ENCODE measurements at places on chromosomes 6 and 20.
A peak's percentile ranks its signal among the peaks of the same experiment; 100 is the strongest.

DNA sequence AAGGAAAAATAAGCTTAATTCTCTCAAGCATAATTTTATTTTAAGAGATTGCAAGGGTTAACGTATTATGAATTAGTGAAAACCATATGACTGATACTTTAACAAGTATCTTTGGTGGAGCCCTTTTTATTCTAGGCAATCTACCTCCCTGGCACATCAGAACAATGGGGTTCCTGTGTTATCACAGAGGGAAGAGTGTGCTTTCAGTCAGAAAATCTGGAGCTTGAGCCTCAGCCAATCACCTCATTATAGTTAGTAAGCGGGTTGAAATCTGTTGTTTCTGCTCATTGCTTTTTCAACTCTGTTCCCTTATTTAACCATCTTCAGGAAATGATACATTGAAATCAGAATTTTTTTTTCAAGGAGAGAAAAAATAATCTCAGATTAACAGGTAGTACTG, 391 bp downstream of the ADGRF1 start:
- DNase-seq: no peak

DNA sequence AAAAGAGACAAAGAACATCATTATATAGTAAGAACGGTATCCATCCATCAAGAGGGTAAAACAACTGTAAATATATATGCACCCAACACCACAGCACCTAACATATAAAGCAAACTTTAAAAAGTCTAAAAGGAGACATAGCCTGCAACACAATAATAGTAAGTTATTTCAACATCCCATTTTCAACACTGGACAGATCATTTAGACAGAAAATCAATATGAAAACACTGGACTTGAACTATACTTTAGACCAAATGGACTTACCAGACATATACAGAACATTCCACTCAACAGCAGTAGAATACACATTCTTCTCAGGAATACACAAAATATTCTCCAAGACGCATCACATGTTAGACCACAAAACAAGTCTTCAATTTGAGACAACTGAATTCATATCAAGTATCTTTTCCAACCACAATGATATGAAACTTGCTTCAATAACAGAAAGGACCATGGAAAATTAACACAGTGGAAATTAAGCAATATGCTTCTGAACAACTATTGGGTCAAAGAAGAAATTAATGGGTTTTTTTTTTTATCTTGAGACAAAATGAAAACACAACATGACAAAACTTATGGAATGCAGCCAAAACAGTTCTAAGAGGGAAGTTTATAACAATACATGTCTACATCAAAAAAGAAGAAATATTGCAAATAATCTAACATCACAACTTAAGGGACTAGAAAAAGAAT, 23.9 kb upstream of the ASF1A start:
- no peak for DNase-seq

- no peak for DNase-seq
Observed at GRCh38 chr6:2695454-2696095, 55.1 kb downstream of the MYLK4 start.

GRCh38 chr6:157148391-157149323, 174.7 kb downstream of the TMEM242 start:
- no peak for DNase-seq

GRCh38 chr6:18216411-18216810, 47.9 kb downstream of the DEK start:
- DNase-seq: no peak

- DNase-seq: no peak
Observed at GRCh38 chr20:59301343-59302007, 1.1 kb downstream of the EDN3 start.

- DNase-seq: no peak
Observed at GRCh38 chr6:156934069-156934460, 156.9 kb downstream of the ARID1B start.

DNA sequence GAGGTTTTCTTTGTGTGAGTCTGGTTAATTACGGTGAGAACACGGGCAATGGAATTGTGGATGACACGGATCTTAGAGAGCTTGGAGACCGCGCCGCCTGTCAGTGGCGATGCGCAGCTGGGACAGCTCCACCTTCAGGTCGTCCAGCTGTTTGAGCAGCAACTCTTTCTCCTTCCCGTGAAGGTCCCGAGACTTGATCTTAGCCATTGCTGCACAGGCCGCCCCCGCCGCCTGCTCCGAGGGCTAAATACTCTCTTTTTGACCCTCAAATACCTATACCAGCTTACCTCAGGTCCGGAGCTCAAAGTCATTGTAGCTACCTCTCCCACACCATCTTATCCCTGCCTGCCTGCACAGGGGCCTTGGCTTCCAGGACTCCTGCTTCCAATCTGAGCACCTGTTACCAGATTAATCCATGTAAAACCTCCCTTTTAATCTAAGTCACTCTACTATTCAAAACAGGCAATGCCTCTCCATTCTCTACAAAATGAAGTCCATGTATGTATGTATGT, 100.2 kb downstream of the PREP start:
- DNase-seq: no peak

- no peak for DNase-seq
Observed at GRCh38 chr20:33541797-33542196, 51.9 kb downstream of the CBFA2T2 start.

GRCh38 chr20:22819112-22819511, 216.0 kb upstream of the SSTR4 start:
- DNase-seq: no peak

- DNase-seq: no peak
Observed at GRCh38 chr6:97697456-97697855, 414.4 kb upstream of the MMS22L start.

- no peak for DNase-seq
Observed at GRCh38 chr20:7981374-7981773, 38.2 kb downstream of the TMX4 start.

DNA sequence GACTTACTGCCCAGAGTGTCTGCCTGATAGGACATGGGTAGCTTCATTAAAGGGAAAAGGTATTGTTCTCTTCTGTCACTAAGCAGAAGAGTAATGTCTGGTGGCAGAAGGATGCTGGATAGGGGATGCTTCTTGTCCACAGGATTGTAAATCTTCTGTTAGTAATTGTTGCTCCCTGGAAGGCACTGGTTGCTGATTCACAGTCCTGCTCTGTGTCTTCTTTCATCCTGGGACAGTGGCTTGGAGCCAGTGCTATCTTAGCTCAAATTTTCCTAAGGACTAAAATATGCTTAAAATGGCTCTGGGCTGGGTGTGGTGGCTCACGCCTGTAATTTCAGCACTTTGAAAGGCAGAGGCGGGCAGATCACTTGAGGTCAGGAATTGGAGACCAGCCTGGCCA, 48.0 kb downstream of the SYTL3 start:
- no peak for DNase-seq

GRCh38 chr20:64036346-64037198, 590 bp downstream of the C20orf204 start:
- DNase-seq: no peak

DNA sequence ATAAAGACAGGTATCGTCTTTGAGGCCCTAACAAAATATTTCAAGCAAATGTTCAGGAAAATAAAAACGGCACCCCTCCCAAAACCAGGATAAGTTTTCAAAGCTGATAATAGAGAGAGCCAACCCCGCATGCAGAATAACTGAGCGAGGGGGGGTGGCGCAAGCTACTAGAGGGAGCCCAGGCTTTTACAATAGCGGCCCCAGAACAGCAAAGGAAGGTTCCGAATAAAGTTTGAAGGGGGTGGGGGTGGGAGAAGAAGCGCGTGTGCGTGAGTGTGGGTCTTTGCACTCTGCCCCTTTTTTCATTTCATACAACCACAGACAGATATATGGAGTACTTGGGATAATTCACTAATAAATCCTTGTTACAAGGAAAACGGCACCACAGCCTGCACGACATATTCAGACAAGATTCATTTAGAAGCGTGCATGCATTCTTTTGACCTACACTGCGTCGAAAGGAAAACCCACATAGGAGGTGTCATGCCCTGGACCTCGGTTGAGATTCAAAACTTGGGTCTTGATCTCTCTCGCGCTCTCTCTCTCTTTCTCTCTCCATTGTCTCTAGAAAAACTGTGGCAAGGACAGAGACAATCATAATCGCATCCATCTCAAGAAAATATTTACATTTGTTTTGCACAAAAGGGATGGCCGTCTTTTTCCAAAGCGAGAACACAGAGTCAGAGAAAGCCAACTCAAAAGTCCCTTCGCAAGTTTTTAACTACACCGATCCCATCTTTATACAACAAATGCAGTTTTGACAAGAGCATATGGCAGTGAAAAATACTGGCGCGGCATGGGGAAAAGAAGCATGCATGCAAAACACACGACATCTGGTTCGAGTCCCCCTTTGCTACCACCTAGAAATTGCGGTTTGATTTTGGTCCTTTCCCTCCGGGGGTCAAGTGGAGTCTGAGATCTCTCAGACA, 1.6 kb downstream of the OLIG3 start:
- DNase-seq: no peak

GRCh38 chr6:56004426-56004825, 129.0 kb upstream of the BMP5 start:
- DNase-seq: no peak

- no peak for DNase-seq
Observed at GRCh38 chr6:70045413-70045812, 179.1 kb downstream of the COL19A1 start.

- DNase-seq: peak; percentile 13
Observed at GRCh38 chr20:58312836-58313235, 3.3 kb downstream of the RAB22A start.

- DNase-seq: no peak
Observed at GRCh38 chr6:167116109-167116837, 6.6 kb upstream of the CCR6 start.

GRCh38 chr20:1173698-1174097, 11.1 kb downstream of the TMEM74B start:
- DNase-seq: no peak

GRCh38 chr20:4170621-4171537, 155.5 kb upstream of the RNF24 start:
- DNase-seq: no peak

GRCh38 chr6:95231416-95231815, 345.9 kb upstream of the MANEA start:
- no peak for DNase-seq

- no peak for DNase-seq
Observed at GRCh38 chr6:17632934-17633333, 32.8 kb downstream of the FAM8A1 start.

DNA sequence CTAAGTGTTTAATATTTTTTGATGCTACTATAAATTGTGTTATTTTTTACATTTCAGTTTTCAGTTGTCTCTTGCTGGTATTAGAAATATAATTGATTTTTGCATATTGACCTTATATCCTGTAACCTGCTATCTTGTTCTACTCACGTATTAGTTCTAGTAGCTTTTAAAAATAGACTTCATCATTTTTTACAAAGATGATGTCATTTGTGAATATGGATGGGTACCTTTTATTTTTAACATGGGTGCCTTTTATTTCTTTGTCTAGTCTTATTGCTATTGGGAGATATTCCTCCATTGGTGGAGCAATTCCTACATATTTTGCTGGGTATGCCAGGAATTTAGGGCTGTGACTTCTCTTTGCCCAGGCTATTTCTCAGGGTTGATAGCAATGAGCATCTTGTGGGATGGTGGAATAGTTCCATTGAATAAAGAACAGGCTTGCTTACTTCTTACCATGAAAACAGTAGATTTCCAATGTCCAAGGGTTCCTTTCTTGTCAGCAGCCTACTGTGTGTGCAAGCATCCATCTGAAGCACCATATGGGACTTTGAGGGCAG, 149.7 kb downstream of the CARMIL1 start:
- no peak for DNase-seq

DNA sequence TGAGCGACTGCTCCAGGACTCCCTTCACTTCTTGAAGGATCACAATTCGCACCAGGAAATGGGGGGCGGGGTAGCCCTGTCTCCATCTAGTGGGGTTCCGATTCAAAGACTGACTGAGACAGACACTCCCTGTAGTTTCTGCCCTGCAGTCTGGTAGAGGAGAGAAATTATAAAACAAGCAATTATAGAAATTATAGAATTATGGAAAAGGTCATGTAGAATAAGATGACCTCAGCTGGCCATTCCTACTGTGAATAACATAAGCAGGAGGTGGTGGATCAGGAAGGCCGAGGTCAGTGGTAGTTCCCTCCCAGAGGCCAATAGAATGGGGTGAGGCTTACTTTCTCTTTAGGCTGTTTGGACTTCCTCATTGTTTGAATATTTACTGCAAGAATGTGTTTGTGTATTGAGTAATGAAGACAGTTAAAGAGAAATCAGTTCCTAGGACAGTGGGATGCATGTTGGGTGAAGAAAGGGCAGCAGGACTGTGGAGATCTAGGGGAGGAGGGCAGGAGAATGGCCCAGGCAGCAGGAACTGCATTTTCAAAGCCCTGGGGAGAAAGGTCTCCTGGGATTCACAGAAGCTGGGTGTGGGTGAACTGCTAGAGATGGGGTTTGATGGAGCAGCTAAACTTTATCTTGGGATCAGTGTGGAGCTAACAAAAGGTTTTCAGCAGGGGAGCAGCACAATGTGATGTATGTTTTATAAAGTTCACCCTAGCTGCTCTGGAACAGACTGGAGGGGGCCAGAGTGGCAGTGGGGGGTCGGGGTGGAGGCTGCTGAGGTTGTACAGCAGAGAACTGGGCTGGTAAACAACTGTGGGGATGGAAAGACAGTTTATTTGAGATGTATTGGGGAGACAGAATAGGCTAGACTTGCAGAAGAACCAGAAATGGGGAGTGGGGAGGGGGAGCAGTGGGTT, 2.1 kb downstream of the ZNF341 start:
- no peak for DNase-seq

GRCh38 chr6:132812255-132812732, 2.1 kb upstream of the RPS12 start:
- peak; percentile 49 for DNase-seq

- DNase-seq: no peak
Observed at GRCh38 chr20:48725555-48725991, 102.2 kb downstream of the PREX1 start.

DNA sequence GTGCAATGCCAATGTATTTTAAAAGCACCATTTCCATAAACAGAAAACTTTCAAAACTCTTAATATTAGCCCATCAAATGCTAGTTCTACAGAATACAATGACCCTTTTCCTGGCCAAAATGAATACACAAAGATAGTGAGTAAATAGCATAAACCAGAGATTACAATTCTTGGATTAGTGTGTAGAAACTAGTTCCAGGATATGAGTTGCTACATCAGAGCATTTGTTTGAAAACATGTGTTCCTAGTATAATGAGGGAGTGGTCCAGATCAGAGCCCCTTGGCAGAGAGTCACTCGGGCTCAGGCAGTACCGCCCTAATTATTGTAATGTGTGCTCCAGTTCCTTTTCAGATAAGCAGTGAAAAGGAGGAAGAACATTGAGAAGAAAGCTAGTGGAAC, 63.7 kb upstream of the COL21A1 start:
- no peak for DNase-seq

GRCh38 chr6:150770637-150771036, 94.9 kb upstream of the MTHFD1L start:
- DNase-seq: no peak
